Cortex of kidney (tissue), 1 donor: ENCODE measurements at places on chromosomes 3 and 15.

DNA sequence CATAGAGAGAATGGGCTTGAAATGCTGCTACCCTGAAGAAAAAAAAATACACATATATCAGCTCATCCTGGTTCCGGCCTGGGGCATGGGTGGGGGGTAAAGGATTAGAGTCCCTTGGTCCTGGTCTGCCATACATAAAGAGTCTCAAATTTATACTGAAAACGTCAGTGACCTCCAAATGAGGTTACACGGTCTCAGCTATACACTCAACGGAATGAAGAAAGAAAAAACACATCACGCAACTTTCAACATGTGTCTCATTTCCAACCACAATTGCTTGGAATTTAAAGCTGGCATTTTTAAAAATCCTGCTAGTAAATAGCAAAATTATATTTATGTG, 612.8 kb downstream of the MCTP2 start:
- no peak for DNase-seq

- DNase-seq = no peak
These were observed 82.5 kb upstream of the NAALADL2 start for GRCh38 chr3:174776636-174777035.

- DNase-seq = no peak
These were observed 1.6 kb downstream of the FAM174B start for GRCh38 chr15:92653836-92654539.

DNA sequence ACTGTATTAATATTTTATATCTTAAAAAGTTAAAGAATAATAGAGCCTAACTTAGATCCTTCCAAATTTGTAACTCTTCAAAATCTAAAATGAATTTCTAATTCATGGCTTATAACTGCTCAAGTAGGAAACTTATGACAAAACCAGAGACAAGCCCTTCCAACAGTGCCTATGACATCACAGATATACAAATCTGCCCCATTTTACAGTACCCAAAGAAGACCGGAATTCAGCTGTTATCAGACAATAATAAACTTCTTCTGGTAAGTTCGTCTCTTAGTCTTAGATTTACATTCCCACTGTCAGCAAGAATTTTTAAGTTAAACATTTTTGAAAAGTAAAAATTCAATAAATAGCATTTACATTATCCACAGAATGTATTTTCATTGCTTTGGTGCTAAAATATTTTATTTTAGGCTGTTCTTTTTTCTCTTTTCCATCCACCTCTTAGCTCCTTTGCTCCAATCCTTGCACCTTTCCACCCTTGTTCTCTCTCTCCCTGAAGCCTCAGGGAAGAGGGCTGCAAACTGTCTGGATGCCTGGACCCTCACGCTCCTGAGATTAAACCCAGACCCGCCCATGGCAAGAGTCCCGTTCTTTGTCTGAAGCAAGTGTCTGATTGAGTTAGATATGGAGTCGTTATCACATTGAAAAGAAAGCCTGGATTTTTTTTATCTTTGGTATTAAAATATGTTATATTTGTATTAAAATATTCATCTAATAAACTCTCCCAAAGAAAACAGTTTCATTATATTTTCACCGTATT, 312.7 kb downstream of the ZBTB20 start:
- DNase-seq = no peak

DNA sequence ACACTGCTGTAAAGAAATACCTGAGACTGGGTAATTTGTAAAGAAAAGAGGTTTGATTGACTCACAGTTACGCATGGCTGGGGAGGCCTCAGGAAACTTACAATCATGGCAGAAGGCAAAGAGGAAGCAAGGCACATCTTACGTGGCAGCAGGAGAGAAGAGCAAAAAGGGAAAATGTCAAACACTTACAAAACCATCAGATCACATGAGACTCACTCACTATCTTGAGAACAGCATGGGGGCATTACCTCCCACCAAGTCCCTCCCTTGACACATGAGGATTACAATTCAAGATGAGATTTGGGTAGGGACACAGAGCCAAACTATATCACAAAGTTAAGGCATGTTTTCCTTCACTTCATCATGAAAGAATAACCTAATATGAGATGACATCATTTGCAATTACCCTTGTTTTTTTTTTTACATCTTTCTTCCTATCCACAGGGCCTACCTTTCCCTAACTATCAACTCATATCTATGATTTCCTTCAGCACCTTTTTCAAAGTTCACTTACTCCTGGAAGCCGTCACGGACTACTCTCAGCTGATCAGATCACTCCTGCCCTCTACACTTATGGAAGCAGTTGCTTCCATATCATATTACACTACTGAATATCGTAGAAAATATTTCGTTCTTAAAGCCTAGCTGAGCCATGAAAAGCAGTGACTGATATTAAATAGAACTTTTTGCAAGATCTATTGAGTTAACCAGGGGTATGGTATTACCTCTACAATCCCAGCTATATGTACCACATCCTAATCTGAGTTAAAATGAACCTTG, 25.5 kb upstream of the ATP8B4 start:
- DNase-seq = no peak

DNA sequence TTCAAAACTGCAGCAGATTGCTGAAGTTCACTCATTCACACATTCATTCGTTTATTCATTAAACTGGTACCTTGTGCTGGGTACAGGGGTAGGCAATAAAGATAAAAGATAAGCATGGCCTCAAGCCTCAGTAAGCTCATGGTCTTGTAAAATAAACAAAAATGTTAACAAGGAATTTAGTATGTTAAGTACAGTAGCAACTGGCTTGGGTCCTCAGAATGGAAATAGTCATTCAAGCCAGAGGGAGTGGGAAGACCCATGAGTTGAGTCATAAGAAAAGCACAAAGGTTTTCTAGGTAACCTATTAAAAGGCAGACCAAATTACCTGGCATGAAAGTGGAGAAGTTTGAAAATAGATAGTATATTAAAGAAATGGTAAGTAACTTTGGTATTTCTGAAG, 163.3 kb downstream of the CDIN1 start:
- no peak for DNase-seq

DNA sequence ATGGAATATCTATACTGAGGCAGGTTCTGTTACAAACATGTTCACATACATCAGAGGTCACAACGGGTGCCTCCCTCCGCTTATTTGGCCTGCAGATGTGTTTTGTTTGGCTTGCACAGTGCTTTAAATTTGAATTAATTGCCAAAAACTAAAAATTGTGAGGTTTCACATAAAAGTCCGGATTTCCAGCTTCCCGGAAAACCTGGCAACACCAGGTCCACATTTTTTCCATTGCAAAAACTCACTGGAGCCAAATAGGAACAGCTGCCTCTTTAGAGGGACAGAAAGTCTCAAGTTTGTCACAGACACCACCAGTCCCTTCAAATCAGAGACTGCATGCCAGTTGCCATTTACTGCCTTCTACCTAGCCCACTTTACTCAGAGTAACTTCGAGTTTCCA, 205.9 kb upstream of the MDFIC2 start:
- no peak for DNase-seq
